ENCODE measurements at places on chromosomes 2 and 18.
A peak's percentile ranks its signal among the peaks of the same experiment; 100 is the strongest.

GRCh38 chr18:11689669-11690565 is 853 bp downstream of the GNAL start:
- DNase-seq = peak; percentile 12

DNA sequence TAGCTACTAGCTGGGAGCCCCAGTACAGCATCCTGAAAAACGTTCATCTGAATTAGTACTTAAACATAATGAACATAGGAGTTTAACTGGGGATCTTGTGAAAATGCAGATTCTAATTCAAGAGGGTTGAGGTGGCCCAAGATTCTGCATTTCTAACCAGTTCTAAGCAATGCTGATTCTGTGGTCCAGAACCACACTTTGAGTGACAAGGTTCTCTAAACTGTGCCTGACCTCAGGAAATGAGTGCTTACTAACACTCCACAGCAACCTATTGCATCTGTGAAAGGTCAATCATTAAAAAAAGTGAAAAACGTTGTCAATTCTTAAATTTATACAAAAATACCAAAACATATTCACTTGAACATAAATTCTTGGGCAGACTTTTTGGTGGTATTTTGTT is 157.1 kb upstream of the ZFP36L2 start:
- no peak for DNase-seq

DNA sequence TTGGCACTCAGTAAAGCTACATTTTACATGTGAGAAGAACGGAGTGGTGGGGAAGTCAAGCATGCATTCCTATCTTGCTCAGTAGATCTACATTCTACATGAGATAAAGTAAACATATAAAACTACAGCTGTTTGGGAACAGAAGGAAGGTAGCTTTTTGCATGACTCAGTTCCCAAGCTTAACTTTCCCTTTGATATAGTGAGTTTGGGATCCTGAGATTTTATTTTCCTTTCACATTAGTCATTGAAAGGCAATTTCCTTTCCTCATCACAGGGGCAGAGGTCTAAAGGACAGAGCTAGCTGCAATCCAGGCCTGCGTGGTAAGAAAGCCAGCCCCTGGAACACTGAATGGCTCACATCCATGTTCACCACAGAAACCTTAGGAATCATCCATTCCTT is 257.2 kb downstream of the SRBD1 start:
- peak; percentile 88 for DNase-seq

GRCh38 chr2:169778446-169778845 is 20.2 kb upstream of the SSB start:
- no peak for DNase-seq

GRCh38 chr18:5527603-5528002 is 16.2 kb downstream of the EPB41L3 start:
- no peak for DNase-seq
